NCI-H748 treated with DMSO at 0.1 percent for 48 hours (cell line): ENCODE measurements at places on chromosomes 16 and 17.

- DNase-seq = no peak
Observed at GRCh38 chr16:71912534-71913275, 17.4 kb downstream of the IST1 start.

- no peak for DNase-seq
Observed at GRCh38 chr16:86988920-86989696, 328.1 kb downstream of the C16orf95 start.

- no peak for DNase-seq
Observed at GRCh38 chr16:82311528-82311927, 141.5 kb upstream of the MPHOSPH6 start.

DNA sequence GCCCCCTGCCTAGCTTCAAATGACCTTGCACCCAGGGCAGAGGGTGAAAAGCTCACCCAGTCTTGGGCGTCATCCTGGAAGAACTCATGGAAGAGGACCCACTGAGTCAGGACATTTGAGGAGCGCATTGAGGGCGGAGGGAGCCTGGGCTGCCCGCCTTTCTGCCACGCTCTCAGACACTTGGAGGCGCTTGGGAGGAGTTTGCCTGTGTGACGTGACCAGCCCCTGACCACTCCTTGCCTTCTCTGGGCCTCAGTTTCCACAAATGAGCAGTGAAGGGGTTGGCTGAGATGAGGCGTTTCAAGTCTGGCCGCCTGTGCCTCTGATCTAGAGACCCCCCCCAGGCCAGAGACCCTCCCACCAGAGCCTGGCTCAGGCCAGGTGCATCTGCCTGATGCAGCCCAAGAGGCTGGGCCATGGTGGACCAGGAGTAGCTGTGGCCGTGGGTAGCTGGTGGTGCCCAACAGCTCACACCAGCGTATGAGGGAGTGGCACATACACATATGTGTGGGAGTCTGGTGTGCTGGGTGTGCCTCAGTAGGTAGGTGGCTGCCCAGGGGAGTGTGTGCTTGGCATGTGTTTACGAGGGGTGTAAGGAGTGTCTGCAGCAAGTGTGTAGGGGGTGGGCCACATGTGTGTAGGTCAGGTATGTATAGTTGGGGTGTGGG lies 80.2 kb upstream of the TOB1 start:
- no peak for DNase-seq

- DNase-seq = no peak
Observed at GRCh38 chr17:9414471-9414870, 161.1 kb downstream of the STX8 start.

DNA sequence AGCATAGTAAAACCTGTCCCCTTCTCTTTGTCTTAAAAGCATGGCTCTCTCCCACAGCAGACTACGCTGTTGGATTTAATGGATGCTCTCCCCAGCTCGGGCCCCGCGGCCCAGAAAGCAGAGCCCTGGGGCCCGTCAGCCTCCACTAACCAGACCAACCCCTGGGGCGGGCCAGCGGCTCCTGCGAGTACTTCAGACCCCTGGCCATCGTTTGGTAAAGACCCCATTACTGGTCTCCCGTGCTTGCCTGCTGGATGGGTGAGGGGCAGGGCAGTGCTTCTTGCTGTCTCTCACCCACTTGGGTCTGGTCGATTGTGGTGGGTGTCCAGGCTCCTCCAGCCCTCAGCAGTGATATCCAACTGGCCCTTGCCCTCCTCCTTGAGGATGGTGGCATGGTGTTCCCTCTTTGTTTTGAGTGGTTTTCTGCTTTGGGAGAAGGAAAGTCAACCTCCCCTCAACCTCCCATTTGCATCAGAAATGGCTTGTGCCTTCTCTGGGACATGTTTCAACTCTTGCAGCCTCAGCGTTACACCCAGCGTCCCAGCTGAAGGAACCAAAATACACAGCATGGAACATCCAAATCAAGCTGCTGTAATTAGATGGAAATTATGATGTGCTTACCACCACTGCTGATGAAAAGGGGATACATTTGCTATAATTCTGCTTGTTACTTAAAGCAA lies 49.3 kb downstream of the B9D1 start:
- DNase-seq = no peak

GRCh38 chr17:29825604-29826003 lies 104.4 kb downstream of the SSH2 start:
- peak; percentile 51 for DNase-seq

GRCh38 chr16:30184891-30185682 lies 1.7 kb downstream of the CORO1A start:
- DNase-seq = no peak

DNA sequence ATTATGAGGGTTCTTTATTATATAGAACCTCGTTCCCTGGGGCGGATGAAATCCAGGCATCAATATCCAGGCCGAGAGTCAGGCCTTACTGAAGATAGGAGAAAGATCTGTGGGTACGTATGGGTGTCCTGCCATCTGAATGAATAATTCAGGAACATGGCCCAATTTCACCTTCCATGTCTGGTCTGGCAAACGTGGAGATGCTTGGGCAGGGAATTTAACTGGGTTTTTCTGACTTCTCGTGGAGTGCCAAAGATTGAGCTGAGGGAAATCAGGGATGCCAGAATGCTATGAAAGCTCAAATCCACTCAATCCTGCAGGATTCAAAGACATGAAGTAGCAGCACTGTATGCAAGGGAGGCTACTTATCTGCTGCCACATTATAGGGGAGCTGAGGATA lies 302.8 kb downstream of the SLC39A11 start:
- no peak for DNase-seq

DNA sequence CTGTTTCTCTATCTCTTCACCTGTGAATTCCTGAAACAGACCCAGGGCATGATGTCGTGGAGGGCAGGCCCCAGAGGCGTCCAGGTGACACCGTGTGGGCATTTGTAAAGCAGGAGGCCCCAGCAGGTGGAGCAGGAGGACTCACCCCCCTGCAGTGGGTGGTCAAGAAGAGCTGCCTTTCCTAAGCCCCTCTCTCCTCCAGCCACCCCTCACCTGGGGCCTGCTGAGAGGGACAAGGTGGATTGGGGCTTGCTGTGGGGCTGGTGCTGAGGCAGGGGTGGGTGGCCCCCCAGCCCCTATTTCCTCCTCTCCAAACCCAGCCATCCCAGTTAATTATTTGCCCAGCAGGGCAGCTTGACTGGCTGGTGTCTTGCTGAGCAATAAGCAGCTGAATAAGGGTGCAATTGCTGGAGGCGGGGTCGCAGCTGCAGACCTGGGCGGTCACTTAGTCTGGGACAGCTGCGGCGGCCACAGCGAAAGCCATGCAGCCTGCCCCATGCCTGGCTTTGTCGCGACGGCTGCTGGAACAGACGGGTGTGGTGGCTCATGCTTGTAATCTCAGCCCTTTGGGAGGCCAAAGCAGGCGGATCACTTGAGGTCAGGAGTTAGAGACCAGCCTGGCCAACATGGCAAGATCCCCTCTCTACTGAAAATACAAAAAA lies 56.4 kb downstream of the JPH3 start:
- DNase-seq = no peak

- DNase-seq = no peak
Observed at GRCh38 chr16:48335961-48336360, 49.3 kb downstream of the SIAH1 start.

GRCh38 chr17:1147664-1148063 lies 32.1 kb downstream of the ABR start:
- DNase-seq = peak; percentile 50

- peak; percentile 13 for DNase-seq
Observed at GRCh38 chr16:75256696-75257343, 5.4 kb upstream of the BCAR1 start.

GRCh38 chr16:67514382-67514828 lies 14.2 kb upstream of the RIPOR1 start:
- DNase-seq = no peak

DNA sequence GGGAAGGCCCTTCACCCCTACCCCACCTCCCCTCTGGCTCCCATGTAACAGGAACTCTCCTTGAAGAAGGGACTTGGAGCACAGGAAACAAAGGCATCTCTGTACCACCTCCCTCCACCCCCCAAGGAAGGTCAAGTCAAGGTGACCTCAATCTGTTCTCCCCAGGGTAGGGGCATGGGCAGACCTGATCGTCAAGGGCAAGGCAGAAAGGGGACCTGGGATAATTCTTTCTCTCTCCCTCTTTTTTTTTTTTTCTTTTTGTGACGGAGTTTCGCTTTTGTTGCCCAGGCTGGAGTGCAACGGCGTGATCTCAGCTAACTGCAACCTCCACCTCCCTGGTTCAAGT lies 4.3 kb upstream of the STAT5A start:
- DNase-seq = no peak

GRCh38 chr17:82217530-82218204 lies 5.0 kb upstream of the CCDC57 start:
- no peak for DNase-seq

DNA sequence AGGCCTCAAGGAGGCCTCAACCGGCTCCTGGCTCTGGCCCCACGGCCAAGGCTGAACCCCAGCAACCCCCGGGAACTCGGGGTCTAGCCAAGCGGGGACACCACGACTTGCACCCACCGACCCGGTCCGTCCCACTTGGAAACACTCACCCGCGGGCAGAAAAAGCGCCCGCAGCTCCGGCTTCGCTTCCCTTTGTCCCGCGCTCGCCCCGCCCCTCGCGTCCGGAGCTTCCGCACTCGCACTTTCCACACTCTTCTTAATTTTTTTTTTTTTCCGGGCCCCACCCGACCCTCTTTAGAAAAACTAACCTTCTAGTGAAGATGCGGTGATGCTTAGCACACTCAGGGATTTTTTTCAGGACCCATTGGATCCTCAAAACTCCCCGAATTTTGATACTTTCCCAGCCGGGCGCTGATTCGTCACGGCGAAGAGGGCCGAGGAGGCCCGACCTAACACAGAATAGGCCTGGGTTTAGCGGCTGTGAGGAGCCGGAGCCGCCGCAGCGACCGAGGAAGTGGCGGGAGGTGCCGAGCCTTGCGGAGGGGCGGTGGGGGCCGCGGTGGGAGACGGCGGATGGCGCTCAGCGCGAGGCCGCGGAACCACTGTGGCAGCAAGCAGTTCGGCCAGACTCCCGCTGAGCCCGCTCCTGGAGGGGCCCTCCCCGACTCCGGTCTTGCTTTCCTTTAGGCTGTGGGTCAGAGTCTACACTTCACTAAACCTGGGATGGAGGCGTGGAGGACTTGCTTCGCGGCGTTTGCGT lies at the start of gene SMARCE1:
Gene SMARCE1, minus strand, starts transcription at position 195 of the 760 bp plus-strand sequence. CDS start 2,016 bp downstream, outside the sequence.
- DNase-seq = peak; percentile 67

GRCh38 chr17:40095944-40096791 lies 4.2 kb downstream of the NR1D1 start:
- DNase-seq = no peak

GRCh38 chr16:53583401-53583800 lies 80.4 kb upstream of the AKTIP start:
- no peak for DNase-seq

- no peak for DNase-seq
Observed at GRCh38 chr17:45780921-45781320, 3.2 kb upstream of the CRHR1 start.

DNA sequence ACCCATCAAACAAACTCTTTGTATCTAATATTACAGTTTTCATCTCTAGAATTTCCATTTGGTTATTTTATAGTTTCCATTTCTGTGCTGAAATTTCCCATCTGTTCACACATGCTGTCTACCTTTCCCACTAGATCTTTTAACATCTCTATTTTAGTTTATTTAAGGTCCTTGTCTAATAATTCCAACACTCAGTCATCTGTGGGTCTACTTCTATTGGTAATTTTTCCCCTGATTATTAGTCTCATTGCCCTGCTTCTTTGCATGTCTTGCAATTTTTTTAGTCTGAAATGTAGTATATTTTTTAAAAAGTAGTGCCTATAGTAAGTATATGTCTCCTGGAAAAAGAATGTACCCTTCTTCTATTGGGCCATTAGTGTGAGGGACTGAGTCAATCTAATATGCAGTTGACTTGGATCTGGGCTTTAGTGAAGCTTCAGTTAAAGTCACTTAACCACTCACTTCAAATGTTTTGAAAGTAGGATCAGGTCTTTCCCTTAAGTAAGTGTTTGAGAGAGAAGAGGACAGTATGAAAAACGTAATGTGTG lies 370.8 kb downstream of the SEC14L1 start:
- no peak for DNase-seq

DNA sequence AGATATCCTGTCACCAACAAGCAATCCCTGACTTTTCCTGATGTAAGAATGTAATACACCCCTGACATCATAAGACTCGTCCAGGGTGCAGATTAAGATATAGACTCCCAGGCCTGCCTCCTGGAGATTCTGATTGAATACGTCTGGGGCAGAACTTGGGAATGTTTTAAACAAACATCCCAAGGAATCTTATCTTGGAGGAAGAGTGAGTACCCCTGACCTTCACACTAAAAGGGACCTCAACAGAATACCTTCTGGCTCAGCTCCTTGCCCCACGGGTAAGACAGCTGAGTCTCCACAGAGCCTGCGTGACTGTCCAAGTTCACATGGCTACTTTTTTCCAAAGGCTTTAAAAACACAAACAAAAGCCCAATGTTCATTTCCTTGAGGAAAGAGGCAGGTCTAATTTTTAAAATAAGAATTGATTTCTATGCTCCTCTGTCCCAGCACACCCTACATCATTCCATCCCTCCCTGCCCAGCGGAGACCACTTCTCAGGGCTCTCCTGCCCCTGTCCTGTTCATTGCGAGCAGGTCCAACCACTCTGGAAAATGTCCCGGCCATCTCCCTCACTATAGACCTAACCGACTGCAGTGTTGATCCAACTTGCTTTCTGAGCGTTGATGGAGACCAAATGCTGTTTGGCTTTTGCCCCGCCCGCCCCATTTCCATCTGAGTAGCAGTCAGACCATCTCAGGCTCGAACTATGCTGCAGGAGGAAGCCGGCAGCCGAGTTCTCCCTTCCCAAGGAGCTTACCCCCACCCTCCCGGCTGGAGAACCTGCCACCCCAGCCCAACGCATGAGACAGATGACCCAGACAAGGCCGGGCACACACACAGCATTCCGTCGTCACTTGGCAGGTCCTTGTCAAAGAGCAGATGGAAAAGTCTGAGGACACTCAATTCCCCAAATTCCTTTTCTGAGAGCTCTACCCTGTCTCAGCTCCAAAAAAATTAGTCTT lies 44.1 kb upstream of the MYH10 start:
- no peak for DNase-seq

DNA sequence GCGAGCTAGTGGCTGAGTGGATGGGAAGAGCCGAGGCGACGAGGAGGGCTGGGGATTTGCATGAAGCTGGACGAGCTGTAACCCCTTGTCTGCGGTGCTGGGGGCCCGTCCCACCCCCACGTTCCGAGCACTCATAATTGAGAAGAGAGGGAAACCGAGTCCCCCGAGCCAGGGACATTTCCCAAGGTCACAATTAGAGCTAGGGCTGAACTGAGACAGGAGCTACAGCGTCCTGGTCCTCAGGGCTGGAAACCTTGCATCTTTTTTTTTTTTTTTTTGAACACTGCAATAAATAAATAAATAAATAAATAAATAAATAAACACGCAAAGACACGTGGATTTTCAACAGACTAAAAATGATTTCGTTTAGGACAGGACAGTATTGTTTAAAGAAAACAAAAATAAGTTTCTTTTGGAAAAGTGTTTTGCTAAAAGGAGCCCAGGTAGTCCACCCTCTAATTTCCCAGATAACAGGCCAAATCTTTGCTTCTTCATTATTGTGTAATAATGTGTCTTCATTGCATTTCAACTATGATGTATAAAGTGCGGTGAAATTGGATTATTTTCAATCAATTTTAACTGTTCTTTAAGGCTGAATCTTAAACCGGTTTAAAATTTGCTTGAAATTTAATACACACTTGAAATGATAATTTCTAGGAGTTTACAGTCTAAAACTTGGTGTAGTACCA lies 992 bp downstream of the GDPD1 start:
- no peak for DNase-seq
